Upper lobe of left lung (tissue), 6 donors: ENCODE measurements at places on chromosomes 7 and 10. TPM values are rescaled to one million over a fixed set of nuclear protein-coding genes. Genes with fewer than 3 reads are reported as not detected.

The CPXM2 gene
- total RNA-seq = 3.7 TPM

The CALN1 gene
- total RNA-seq = not detected

The HDAC9 gene
- 23.1 TPM for total RNA-seq

The ATG9B gene
- total RNA-seq = 0.98 TPM

The SLC26A3 gene
- total RNA-seq = 5.4 TPM

The ACTR3C gene
- 26.7 TPM for total RNA-seq

The BLNK gene
- 12.7 TPM for total RNA-seq

The ABCC2 gene
- 1.0 TPM for total RNA-seq

The IGF2BP3 gene
- 1.5 TPM for total RNA-seq

The CPVL gene
- 47.4 TPM for total RNA-seq

The UFSP1 gene
- total RNA-seq = 3.3 TPM

The KCNMA1 gene
- total RNA-seq = 30.0 TPM

The MYOZ1 gene
- not detected for total RNA-seq

The MAGI2 gene
- total RNA-seq = 9.1 TPM

The HBP1 gene
- total RNA-seq = 85.7 TPM

The ZNF107 gene
- total RNA-seq = 4.3 TPM

The SHTN1 gene
- total RNA-seq = 41.3 TPM

The SYT15 gene
- 52.4 TPM for total RNA-seq

The C10orf143 gene
- total RNA-seq = 3.8 TPM

The CALHM2 gene
- total RNA-seq = 25.6 TPM

The CYP3A5 gene
- 22.0 TPM for total RNA-seq

The ELFN1 gene
- total RNA-seq = 0.20 TPM
